ENCODE measurements at places on chromosomes 7 and 10.

GRCh38 chr10:129626796-129627435 lies 159.9 kb downstream of the MGMT start:
- DNase-seq: no peak

- peak; percentile 82 for DNase-seq
Measured at GRCh38 chr10:28432210-28432676, 100.7 kb upstream of the WAC start.

GRCh38 chr7:100911484-100911883 lies 15.8 kb upstream of the ACHE start:
- no peak for DNase-seq

- no peak for DNase-seq
Measured at GRCh38 chr10:21160116-21160515, 263.0 kb upstream of the NEBL start.

GRCh38 chr10:9081253-9081652 lies 1026.8 kb downstream of the GATA3 start:
- DNase-seq: no peak

GRCh38 chr7:30681331-30681797 lies 892 bp downstream of the CRHR2 start:
- DNase-seq: no peak

GRCh38 chr10:48779546-48780152 lies 95.0 kb downstream of the WDFY4 start:
- DNase-seq: no peak

- no peak for DNase-seq
Measured at GRCh38 chr10:49299816-49300139, 808 bp downstream of the C10orf71 start.

GRCh38 chr7:114986190-114987180 lies 64.6 kb downstream of the MDFIC start:
- no peak for DNase-seq

DNA sequence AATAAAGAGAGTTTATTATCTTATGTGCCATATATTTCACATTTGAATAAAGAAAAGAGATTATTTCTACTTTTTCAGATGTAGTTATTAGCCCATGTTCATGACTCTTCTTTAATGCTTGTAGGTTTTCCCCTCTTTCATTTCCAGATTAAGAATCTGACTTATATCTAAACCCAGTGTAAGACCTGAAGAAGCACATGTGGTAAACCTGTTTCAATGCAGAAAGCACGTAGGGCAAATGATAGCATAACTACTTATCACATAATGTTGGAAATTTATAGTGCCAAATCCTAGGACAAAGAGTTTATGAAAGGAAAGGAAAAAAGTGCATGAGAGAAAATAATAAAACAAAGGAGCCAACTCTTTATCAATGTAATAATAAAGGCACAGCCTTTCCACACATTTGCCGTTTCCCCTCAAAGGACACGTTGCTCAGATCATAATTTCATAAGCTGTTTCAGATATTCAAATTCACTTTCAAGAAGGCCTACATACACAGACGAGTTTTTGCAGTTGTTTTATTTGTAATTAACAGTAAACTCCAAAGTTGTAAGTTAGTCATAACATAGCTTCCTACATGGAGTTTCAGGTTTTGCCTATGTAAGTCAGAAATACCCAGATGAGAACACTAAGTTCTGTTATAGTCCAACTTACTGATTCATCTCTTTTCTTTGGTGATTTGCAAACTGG lies 88.8 kb upstream of the MDFIC start:
- no peak for DNase-seq
